CD14-positive monocyte (primary cell): ENCODE measurements at places on chromosomes 3 and 15. TPM values are rescaled to one million over a fixed set of nuclear protein-coding genes. Genes with fewer than 3 reads are reported as not detected.

Gene MYRIP
- not detected for polyA plus RNA-seq

Gene RNU5B-1
- not detected for polyA plus RNA-seq

Gene PIF1
- not detected for polyA plus RNA-seq

Gene LRRC34
- polyA plus RNA-seq = 0.17 and 0.43 TPM in 2 replicates

Gene CLDN11
- polyA plus RNA-seq = not detected

Gene ULK4
- 6.7 TPM for polyA plus RNA-seq

Gene HAUS2
- 15.9 TPM for polyA plus RNA-seq

Gene ANKRD63
- polyA plus RNA-seq = not detected in 2 replicates

Gene CLDN16
- not detected in 2 replicates for polyA plus RNA-seq

Gene ITIH3
- not detected for polyA plus RNA-seq

Gene TLR9
- polyA plus RNA-seq = not detected

Gene ZBBX
- polyA plus RNA-seq = not detected

Gene THSD4
- not detected for polyA plus RNA-seq

Gene TICRR
- not detected for polyA plus RNA-seq

Gene KY
- not detected for polyA plus RNA-seq

Gene CNTN6
- polyA plus RNA-seq = not detected

Gene OCA2
- polyA plus RNA-seq = not detected in 2 replicates

Gene KBTBD13
- not detected in 2 replicates for polyA plus RNA-seq

Gene ADAMTS17
- polyA plus RNA-seq = 0.20 and 0.25 TPM in 2 replicates

Gene GABRA5
- not detected for polyA plus RNA-seq

Gene PCYT1A
- 31.6 TPM for polyA plus RNA-seq

Gene SNRPN
- 46.1 TPM for polyA plus RNA-seq

Gene DYNLT2B
- polyA plus RNA-seq = 3.0 TPM

Gene USF3
- 1.9 and 4.5 TPM in 2 replicates for polyA plus RNA-seq

Gene GCNT3
- not detected for polyA plus RNA-seq

Gene ISLR
- not detected in 2 replicates for polyA plus RNA-seq

Gene VPS18
- 21.8 TPM for polyA plus RNA-seq
